Eye (tissue), 1 donor: ENCODE measurements at places on chromosomes 5 and 9.

DNA sequence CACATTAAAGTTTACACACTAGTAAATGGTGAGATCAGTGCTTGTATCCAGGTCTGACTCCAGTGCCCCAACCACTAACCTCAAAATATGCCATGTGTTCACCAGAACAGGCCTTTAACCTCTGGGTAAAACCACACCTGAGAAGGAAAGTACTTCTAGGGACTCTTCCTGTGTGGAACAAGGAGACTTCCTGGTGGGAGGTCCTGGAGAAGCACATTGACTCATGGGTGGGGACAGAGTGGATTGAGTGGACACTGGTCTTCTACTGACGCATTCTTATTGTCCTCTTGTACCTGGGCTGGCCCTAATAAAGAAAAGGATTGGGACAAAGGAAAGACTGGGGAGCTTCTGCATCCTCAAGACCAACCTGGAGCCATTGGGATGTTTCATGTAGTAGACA lies 43.4 kb downstream of the ANGPTL2 start:
- DNase-seq: no peak

DNA sequence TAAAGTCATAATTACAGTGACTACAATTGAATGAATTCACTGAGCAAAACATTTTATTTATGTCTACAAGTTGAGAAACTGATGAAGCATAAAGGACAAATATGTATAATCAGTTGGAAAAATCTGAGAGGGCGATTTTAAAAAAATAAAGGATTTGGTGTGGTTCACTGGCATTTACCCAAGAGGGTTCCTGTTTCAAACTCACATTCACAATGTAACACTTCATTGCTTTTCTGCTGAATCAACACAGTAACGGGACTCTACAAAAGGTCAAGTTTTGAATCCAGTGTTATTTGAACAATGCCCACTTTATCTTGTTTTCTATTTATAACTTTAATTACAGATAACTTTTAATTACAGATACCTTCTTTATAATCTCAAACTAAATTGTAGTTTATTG lies 138.6 kb downstream of the NUDT12 start:
- DNase-seq: peak; percentile 25

DNA sequence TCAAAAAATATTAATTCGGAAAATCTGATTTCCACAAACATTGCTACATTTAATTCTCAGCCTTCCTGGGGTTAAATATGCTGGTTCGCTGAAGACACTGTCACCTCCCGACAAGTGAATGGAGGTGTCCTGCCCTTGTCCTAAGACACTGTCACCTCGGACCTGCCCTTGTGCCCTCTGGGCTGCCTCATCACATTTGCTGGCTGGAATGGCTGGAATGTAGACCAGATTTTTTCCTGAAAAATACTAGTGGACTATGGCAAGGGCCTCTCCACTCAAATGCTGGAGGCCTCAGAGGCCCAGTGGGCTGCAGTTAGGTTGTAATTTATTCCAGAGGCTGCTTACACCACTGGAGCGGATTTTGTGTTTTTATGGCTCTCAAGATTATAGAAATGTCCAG lies 28.2 kb downstream of the CACNA1B start:
- no peak for DNase-seq

GRCh38 chr5:38718771-38719391 lies 126.9 kb upstream of the OSMR start:
- peak; percentile 39 for DNase-seq

GRCh38 chr9:25415718-25416117 lies 262.5 kb downstream of the TUSC1 start:
- no peak for DNase-seq

DNA sequence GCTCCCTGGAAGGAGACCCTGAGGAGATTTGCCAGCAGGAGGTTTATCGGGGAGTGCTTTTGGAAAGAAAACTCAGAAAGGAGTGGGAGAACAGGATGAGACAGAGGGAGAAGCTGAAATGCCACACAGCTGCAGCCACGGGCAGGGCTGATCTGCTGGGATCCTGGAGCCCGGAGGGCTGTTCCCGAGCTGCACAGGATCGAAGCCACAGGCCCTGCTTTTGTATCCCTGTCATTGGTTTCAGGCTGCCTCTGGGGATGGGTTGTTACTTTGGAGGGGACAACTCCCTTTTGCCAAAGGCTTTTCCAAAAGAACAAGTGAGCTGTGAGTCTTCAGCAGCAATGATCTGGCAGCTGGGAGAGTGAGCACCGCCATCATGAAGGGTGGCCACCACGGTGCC lies 152.5 kb upstream of the PTCH1 start:
- no peak for DNase-seq
